ENCODE measurements at places on chromosomes 7 and 10. TPM values are rescaled to one million over a fixed set of nuclear protein-coding genes. Genes with fewer than 3 reads are reported as not detected.

DNA sequence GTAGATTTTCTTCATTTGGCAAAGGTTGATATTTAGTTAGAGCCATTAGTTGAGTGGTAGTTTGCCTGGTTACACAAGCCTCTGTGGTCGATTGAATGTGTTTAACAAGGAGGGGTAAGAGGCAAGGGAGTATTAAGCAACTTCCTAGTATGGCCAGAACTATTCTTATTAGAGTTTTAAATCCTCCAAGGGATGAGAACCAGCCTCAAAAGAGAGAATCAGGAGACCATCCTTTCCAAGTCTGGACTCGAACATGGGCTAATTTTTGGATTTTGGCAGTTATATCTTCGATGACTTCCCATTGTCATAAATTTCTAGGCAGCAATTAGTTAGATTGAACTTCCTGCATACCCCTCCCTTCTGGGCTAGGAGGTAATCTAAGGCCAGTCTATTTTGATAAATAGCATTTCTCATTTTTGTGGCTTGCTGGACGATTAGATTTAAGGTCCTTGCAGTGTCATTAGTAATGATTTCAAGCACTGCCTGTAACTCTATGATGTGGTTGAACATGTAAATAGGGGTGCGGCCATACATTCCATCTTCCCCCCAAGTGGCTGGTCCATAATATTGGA, 219.5 kb upstream of the KCND2 start:
- H3K4me1 ChIP-seq, result peaks cover 3% of the 10 kb centered on the region
- no peak overlapping the region for H3K27ac ChIP-seq
- H3K4me3 ChIP-seq, result no peak overlapping the region
- no peaks in the 10 kb centered on the region for H3K27me3 ChIP-seq
- no peaks in the 10 kb centered on the region for H3K36me3 ChIP-seq

GRCh38 chr10:119084896-119085295, 4.3 kb upstream of the EIF3A start:
- H3K36me3 ChIP-seq, result peaks cover under 1% of the 10 kb centered on the region
- no peaks in the 10 kb centered on the region for H3K27me3 ChIP-seq
- peaks cover 6% of the 10 kb centered on the region for H3K4me1 ChIP-seq

GRCh38 chr7:112110651-112111050, 95.5 kb downstream of the DOCK4 start:
- no peaks in the 10 kb centered on the region for H3K27me3 ChIP-seq
- no peak for DNase-seq
- no peak overlapping the region for H3K27ac ChIP-seq
- H3K36me3 ChIP-seq, result no peaks in the 10 kb centered on the region

GRCh38 chr10:52652431-52653262, 119.9 kb downstream of the MBL2 start:
- no peaks in the 10 kb centered on the region for H3K36me3 ChIP-seq
- H3K27ac ChIP-seq, result no peak overlapping the region

- no peak for DNase-seq
- no peaks in the 10 kb centered on the region for H3K36me3 ChIP-seq
- no peaks in the 10 kb centered on the region for H3K27me3 ChIP-seq
- no peaks in the 10 kb centered on the region for H3K4me1 ChIP-seq
Measured at GRCh38 chr10:14757986-14758385, 16.7 kb downstream of the FAM107B start.

Gene ACTR3C
- total RNA-seq, result 1.5 TPM

Gene ZNF438
- 1.6 TPM for total RNA-seq

Gene CUZD1
- 3.8 TPM for total RNA-seq

GRCh38 chr10:672203-672602, 17.3 kb downstream of the DIP2C start:
- peaks cover 4% of the 10 kb centered on the region for H3K4me1 ChIP-seq
- DNase-seq, result no peak
- H3K27me3 ChIP-seq, result no peaks in the 10 kb centered on the region
- no peak overlapping the region for H3K4me3 ChIP-seq
- H3K36me3 ChIP-seq, result peaks cover 7% of the 10 kb centered on the region

DNA sequence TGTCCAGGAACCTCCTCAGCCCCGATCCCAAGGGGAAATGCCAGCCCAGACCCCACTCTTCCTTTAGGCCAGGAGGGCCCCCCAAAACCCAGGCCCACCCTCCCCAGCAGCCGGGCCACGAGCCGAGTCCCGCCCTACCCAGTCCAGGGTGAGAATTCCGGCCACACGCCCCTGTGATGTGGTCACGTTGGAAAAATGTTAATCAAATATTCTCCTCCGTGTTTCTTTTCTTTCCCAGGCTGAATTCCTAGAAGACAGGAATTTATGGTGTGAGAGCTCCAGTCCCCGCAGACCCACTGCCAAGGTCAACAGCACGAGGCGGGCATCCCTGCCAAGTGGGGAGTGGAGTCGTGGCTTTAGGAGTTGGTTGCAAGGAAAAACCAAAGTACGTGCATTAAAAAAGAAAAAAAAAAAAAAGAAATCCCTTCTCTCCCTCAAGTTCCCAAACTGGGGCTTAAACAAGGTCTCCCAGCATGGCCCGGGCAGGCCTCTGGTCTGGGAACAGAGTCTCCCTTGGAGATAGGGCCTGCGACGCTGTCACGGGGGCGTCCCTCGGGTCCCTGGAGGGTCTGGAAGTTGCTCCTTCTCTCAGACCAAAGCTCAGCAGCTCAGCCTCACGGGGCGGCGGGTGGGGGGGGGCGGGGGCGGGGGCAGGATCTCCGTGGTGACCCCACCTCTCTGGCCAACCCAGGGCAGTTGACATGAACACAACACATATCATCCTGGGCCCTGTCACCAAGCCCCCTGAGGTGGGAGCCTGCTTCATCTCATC, 28.1 kb upstream of the ELN start:
- no peaks in the 10 kb centered on the region for H3K27me3 ChIP-seq
- no peak overlapping the region for H3K27ac ChIP-seq
- H3K36me3 ChIP-seq, result peaks cover 7% of the 10 kb centered on the region
- H3K4me1 ChIP-seq, result peaks cover 2% of the 10 kb centered on the region

DNA sequence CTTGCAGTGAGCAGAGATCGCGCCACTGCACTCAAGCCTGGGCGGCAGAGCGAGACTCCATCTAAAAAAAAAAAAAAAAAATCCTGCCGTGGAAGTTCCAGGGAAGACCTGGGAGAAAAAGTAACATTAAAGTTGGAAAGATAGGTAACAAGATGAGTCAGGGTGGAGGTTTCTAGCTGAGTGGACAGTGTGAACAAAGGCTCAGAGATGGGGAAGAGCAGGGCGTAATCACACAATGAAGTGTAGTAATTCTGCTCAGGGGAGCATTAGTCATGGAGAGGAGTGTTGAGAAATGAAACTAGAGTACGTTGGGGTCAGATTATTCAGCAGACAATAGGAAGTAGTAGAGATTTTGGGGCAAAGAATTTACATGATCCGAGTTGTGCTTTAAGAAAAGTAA, 21.6 kb upstream of the WASL start:
- H3K4me1 ChIP-seq, result peaks cover 31% of the 10 kb centered on the region
- no peak overlapping the region for H3K4me3 ChIP-seq
- no peaks in the 10 kb centered on the region for H3K27me3 ChIP-seq
- H3K27ac ChIP-seq, result no peak overlapping the region
- DNase-seq, result no peak

DNA sequence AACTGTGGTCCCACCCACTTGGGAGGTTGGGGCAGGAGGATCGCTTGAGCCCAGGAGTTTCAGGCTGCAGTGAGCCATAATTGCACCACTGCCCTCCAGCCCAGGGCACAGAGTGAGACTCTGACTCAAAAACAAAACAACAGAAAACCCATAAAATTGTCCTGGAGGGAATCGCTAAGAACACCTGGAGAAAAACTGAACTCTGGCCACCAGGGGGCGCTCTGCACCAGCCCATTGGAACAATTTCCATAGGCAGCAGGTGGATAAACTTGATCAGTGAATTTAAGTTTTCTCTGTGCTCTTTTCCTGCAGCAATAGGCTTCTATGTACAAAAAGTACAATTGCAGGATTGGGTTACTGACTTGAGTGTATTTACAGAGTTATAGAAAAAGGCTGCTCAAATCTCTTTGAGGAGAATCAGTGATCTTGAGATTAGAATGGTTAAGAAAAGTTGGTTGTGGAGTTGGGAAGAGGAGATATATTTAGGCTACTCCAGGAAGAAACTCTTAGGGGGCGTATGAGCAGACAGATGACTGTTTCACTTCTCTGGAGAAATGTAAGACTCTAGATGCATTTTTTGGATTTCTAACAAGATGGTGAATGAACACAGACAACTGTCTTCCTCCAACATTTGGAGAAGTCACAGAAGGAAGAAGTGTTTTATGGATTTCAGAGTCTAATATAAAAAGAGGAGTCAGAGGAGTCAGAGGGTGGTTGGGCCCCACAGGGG, 274.9 kb upstream of the GALNT17 start:
- DNase-seq, result peak; percentile 93
- H3K27ac ChIP-seq, result no peak overlapping the region
- H3K4me3 ChIP-seq, result no peak overlapping the region
- no peaks in the 10 kb centered on the region for H3K27me3 ChIP-seq

DNA sequence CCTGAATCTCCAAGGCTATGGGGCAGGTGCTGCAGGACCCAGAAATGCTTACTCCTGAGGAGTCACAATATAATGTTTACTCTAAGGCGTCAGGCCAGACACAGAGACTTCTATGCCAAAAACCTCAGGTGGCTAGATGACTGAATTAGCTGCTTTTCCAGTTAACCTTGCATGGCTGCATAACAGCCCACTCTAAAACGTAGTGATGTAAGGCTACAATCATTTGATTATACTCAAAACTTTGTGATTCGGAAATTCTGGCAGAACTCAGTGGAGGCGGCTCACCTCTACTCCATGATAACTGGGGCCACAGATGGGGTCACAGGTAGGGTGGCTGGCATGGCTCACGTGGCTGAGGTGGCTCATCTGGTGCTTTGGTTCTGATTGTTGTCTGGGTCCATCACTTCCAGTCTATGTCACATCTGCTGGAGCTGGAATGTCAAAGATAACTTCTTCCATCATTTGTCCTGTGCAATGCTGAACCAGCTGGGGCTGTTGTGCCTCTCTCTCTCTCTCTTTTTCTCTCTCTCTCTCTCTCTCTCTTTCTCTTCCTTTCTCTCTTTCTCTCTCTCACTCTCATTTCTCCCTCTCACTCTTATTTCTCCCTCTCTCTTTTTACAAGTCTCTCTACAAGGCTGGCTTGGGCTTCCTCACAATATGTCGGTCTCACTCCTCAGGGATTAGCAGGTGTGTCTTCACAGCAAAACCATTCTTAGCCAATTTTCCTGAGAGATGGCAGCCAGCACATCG, 11.8 kb downstream of the TMEM72 start:
- H3K27me3 ChIP-seq, result no peaks in the 10 kb centered on the region
- H3K36me3 ChIP-seq, result peaks cover 3% of the 10 kb centered on the region
- H3K4me1 ChIP-seq, result no peaks in the 10 kb centered on the region
- H3K27ac ChIP-seq, result no peak overlapping the region
- DNase-seq, result no peak

GRCh38 chr10:96319754-96320474, 15.7 kb downstream of the DNTT start:
- H3K27ac ChIP-seq, result no peak overlapping the region
- no peaks in the 10 kb centered on the region for H3K36me3 ChIP-seq
- H3K27me3 ChIP-seq, result no peaks in the 10 kb centered on the region

Gene RBP4
- total RNA-seq, result 2.2 TPM

Gene GLI3
- 46.2 TPM for total RNA-seq

Gene PLA2G12B
- total RNA-seq, result not detected

GRCh38 chr10:30591249-30591670, 38.3 kb downstream of the LYZL2 start:
- H3K27me3 ChIP-seq, result peaks cover 49% of the 10 kb centered on the region
- DNase-seq, result peak; percentile 37
- H3K4me3 ChIP-seq, result no peak overlapping the region
- H3K27ac ChIP-seq, result no peak overlapping the region
- H3K36me3 ChIP-seq, result no peaks in the 10 kb centered on the region

- H3K27ac ChIP-seq, result no peak overlapping the region
- no peaks in the 10 kb centered on the region for H3K27me3 ChIP-seq
- no peaks in the 10 kb centered on the region for H3K4me1 ChIP-seq
- no peak overlapping the region for H3K4me3 ChIP-seq
Measured at GRCh38 chr7:143914938-143915652, 13.1 kb upstream of the TCAF1 start.

Gene LRGUK
- 3.0 TPM for total RNA-seq

GRCh38 chr7:14822481-14822854, 80.1 kb downstream of the DGKB start:
- no peaks in the 10 kb centered on the region for H3K27me3 ChIP-seq
- H3K36me3 ChIP-seq, result no peaks in the 10 kb centered on the region
- H3K27ac ChIP-seq, result no peak overlapping the region
- no peaks in the 10 kb centered on the region for H3K4me1 ChIP-seq
- no peak overlapping the region for H3K4me3 ChIP-seq

DNA sequence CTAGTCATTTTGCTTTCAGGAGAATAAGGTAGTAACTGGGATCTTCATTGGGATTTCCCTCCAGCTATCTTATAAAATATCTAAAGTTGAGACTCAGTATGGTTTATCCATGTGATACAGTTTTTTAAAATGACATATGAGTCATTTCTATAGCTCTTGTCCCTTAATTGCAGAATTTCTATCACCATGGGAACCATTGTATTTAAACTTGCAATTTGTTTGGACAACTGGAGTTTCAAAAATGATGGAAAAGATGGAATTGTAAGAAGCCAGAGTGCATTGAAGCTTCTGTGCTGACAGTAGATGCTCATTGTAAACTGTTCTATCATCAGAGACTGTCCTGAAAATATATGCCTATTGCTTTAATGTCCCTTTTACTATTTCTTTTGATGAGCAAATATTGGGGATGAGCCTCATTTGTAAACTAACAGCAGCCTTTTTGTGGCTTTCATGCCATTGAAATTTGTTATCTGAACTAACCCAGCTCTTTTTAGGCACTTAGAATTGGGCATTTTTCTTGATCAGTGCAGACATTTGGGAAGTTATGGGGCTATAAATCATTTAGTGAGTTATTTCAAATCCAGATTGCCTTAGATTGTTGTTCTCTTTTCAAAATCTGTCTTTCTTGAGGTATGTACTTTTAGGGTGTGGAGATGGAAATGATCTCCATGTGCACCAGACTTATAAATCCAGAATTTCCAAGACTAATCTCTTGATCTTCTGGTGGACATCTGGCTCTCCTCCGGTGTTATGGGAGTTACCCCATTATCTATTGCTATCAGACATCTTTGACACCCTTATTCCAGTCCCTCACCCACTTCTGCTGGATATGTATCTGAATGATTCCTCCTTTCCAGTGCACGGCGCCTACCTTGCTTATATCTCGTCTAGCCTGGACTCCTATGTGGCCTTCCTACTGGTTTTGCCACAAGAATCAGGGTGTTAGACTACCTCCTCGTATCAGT, 159.0 kb downstream of the SND1 start:
- no peaks in the 10 kb centered on the region for H3K27me3 ChIP-seq
- H3K27ac ChIP-seq, result no peak overlapping the region
- peaks cover 4% of the 10 kb centered on the region for H3K36me3 ChIP-seq
- no peak for DNase-seq

GRCh38 chr7:85150624-85151023, 36.2 kb downstream of the SEMA3D start:
- no peak overlapping the region for H3K4me3 ChIP-seq
- no peaks in the 10 kb centered on the region for H3K4me1 ChIP-seq
- no peak for DNase-seq
- H3K27ac ChIP-seq, result no peak overlapping the region
- H3K27me3 ChIP-seq, result no peaks in the 10 kb centered on the region
- H3K36me3 ChIP-seq, result no peaks in the 10 kb centered on the region

Gene FXYD4
- not detected for total RNA-seq

Gene GFRA1
- total RNA-seq, result 5.1 TPM

All from WTC11 (cell line).